ENCODE measurements at places on chromosomes 6 and 20.

DNA sequence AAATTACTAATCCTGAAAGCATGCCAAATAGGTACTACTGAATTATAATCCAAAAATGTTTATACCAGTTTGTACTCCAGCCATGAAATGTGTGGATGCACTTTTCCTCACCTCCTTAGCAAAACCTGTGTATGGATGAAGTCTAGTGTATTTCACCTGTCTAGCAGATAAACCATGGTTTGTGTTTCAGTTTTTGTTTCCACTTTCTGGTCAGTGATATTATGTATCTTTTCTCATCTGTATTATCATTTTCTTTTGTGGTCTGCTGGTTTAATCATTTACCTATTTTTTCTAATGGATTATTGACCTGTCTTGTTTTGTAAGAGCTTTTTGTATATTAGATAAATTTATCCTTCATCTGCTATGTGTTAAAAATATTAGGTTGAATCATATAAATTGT lies 41.0 kb upstream of the TMEM217 start:
- no peak for DNase-seq

DNA sequence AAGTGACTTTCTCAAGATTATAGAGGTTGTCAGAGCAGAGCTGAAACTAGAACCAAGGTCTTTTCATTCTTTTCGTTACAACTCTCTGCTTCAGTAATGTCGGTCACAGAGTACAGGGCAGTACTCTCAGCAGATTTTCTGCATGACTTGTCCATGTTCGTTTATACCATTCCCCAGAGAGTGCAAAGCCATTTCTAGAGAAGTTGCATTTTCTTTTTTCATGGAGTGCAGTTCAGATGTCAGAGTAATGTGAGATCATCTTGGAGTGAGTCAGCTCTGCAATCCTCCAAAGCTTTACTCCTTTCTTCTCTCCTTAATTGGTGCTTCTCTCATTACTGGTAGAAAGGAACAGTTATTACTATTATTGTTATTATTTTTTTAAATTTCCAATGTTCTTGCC lies 115.6 kb upstream of the B3GAT2 start:
- no peak for DNase-seq

GRCh38 chr6:100948381-100949133 lies 67.4 kb upstream of the ASCC3 start:
- peak; percentile 0 for DNase-seq

GRCh38 chr20:973785-974194 lies 28.3 kb downstream of the RSPO4 start:
- peak; percentile 30 for DNase-seq

- no peak for DNase-seq
These were observed 276.8 kb downstream of the TENT5A start for GRCh38 chr6:81475646-81476045.

- DNase-seq, result no peak
These were observed 477.7 kb downstream of the BTBD3 start for GRCh38 chr20:12395353-12395752.

GRCh38 chr6:145968051-145968450 lies 3.9 kb upstream of the SHPRH start:
- no peak for DNase-seq

GRCh38 chr20:3811467-3812258 lies 8.7 kb upstream of the AP5S1 start:
- DNase-seq, result peak; percentile 98

DNA sequence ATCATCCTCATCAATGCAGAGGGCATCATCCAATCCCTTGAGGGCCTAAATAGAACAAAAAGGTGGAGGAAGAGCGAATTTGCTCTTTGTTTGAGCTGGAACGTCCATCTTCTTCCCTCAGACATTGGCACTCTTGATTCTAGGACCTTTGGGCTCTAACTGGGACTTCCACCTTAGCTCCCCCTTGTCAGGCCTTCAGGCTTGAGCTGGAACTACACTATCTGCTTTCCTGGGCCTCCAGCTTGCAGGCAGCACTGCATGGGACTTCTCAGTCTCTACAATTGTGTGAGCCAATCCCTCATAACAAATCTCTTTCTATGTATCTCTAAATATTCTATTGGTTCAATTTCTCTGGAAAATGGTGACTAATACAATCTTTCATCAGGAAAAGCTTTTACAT lies 155.4 kb downstream of the MCHR2 start:
- DNase-seq, result no peak

GRCh38 chr6:43970068-43970912 lies 157.0 kb downstream of the MRPL14 start:
- DNase-seq, result no peak

GRCh38 chr20:34222208-34222607 lies 19.0 kb upstream of the ASIP start:
- peak; percentile 33 for DNase-seq

DNA sequence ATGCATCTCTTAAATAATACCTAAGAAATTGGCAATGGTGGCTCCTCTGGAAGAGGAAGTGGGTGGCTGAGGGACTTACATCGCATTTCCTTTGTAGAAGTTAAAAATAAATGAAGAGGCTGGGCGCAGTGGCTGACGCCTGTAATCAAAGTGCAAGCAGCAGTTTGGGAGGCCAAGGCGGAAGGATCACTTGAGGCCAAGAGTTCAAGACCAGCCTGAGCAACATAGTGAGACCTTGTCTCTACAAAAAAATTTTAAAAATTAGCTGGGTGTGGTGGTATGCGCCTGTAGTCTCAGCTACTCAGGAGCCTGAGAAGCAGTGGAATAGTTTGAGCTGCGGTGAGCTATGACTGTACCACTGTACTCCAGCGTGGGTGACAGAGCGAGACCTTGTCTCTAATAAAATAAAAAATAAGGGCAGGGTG lies 12.2 kb upstream of the NCOA3 start:
- DNase-seq, result no peak

DNA sequence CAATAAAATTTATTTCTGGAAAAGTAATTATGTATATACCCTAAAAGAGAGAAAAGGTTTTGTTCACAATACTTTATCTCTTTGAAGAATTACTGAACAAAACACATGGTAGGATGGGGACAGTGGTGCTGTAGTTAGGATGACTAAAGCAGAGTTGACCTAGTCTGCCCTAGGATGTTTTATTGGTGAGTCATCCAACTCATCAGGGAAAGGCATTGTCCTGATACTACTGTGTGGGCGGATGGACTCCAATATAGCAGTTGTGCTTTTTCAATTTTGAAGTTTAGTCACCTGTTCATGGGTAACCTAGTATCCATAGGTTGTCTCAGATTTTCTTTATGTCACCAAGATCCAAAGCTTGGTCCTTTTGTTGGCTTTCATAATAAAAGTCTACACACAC lies 53.3 kb upstream of the EYS start:
- peak; percentile 30 for DNase-seq
